ENCODE measurements at places on chromosomes 3 and 15.
A peak's percentile ranks its signal among the peaks of the same experiment; 100 is the strongest.

DNA sequence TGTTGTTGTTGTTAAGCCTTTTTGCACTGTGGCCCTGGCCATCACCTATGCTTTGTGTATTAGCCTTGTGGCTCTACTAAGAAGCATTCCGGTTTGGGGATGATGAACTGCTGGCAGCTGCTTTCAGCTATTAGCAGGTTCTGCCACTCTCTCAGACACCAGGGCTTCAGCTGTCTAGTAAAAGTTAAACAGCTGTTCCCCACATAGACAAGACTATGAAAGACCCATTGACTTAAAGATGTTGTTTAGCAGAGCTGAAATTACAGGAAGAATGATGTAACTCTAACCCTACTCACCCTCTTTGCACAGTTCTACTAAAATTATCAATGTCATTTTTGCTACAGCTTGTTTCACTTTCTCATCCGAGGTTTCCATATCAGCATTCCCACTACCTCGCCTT lies 131.2 kb upstream of the CGNL1 start:
- DNase-seq: no peak

DNA sequence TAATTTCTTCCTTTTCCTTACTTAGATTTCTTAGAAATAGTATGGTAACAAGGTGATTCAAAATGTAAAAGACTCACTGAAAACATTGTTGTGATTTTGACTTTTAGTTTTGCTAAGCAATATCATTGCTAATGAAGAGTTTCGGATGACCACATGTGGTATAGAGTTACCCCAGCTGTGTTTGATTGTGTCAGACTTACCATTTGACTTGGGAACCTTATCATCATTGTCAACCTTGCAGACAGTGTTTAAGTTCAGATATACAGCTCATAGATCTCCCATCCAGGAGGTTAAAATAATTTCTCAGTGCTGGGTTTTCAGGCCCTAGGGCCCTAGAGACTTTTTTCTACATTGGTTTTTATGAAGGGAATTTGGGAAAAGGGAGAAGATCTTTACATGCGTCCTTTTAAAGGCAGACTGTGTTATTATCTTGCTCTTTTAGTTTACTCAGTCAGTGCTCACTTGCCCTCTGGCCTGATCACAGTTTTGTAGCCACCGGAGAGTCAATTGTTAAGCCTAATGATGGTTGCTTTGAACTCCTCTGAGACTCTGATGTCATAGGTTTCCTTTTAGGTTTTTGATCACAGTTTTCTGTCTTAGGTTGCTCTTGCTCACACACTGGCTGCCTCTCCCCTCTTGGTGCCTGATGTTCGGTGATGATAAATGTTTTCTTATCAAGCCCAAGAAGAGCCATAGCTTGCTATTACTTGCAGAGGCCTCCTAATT lies 133.5 kb upstream of the ZPLD1 start:
- DNase-seq: no peak

DNA sequence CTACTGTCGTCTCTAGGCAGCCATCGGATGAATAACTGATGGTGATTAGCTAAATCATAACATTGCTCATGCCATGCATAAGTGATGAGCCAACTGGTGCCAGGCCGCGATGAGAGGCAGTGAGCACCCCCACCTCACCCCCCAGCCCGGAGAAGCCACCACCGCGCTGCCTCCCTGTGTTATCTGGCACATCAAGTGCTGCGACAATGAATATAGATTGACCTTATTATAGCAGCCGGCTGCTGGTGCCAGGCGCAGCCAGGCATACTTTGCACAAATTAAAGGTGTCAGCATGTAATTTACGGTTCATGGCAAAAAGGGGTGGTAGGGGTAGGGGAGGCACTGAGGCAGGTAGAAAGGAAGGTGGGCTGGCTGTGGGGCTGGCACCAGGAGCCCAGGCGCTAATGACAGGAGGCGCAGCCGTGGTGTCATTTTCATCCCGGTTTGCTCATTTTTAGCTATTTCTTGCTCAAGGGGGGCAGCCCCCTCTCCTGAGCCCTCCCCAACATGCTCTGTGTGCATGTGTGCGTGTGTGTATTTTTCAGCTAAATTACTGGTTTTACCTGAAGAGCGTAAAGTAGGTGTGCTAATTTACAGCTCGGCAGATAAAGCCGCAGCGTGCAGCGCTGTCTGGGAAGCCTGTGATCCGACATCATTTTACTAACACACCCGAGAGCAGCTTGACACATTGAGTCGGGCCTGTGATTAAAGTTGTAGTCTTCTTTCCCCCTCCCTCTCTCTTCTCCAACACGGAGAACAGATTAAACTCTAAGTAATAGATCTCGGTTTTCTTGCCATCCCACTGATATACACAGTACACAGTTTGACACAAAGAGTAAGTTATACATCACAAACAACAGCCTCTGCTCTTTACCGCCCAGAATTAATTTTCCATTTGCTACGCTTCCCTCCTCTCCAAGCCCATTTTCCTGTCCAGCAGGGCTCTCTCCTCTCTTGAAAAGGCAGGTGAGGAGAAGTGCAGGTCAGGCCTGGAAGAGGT lies 212.3 kb downstream of the RPLP1 start:
- DNase-seq: no peak

DNA sequence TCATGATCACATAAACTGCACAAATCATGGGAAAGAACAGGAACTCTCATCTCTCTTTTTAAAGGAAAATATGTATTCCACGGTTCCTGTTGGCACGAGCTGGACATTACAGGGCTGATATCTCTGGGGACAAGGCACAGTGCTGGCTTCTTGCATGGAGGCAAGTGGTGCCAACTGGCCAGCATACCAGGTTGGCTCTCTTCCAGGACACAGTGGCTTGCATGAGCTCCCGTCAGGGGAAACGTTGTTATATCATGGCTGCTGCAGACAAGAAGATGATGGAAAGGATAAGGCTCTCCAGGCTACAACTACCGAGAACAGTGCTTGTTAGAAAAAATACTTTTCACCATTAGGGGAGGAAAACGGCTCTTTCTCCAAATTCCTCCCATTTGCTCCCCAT lies 283.9 kb downstream of the RORA start:
- no peak for DNase-seq

DNA sequence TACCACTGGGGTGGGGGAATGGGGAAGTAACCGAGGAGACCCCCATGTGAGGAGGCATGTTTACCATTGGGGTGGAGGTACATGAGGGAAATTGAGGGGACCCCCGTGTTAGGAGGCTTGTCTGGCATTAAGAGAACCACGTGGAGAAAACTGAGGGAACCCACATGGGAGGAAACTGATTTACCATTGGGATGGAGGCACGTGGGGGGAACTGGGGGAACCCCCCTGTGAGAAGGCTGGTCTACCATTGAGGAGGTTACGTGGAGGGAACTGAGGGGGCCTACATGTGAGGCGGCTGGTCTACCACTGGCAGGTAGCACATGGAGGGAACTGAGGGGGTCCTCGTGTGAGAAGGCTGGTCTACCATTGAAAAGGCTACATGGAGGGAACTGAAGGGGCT lies 159.4 kb downstream of the FBLN2 start:
- DNase-seq: no peak

- DNase-seq: no peak
Measured at GRCh38 chr3:108822123-108822897, at the start of gene TRAT1. Gene TRAT1, plus strand, starts transcription at chr3:108822786. Its CDS starts 142 bp downstream, at chr3:108822928.

- DNase-seq: no peak
Measured at GRCh38 chr3:47536221-47536891, 22.8 kb upstream of the ELP6 start.

GRCh38 chr3:136835089-136835812 lies 16.3 kb downstream of the SLC35G2 start:
- no peak for DNase-seq

GRCh38 chr15:48318131-48318530 lies 13.1 kb upstream of the DUT start:
- DNase-seq: no peak

GRCh38 chr3:172635588-172635987 lies 75.3 kb downstream of the NCEH1 start:
- DNase-seq: no peak

DNA sequence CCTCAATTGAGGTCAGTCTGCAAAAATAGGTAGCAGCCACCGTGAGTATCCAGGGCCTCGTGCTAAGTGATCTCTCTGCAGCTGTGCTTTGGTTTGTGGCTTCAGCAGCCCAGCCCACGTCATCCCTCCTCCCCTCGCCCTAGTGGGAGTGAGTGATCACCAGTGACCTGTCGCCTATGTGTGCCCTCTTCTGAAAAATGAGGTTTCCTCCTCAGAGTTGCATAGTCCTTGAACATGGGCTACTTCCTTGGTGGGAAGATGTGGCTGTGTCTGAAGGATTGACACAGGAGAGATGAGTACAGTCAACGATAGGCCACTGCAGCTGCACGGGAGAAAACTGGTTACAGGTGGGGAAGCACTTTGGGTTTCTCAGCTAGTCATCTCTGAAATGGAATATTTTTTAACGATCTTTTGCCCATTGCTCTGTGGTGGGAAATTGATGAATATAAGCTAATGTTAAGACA lies 144.8 kb upstream of the BHLHE40 start:
- no peak for DNase-seq

DNA sequence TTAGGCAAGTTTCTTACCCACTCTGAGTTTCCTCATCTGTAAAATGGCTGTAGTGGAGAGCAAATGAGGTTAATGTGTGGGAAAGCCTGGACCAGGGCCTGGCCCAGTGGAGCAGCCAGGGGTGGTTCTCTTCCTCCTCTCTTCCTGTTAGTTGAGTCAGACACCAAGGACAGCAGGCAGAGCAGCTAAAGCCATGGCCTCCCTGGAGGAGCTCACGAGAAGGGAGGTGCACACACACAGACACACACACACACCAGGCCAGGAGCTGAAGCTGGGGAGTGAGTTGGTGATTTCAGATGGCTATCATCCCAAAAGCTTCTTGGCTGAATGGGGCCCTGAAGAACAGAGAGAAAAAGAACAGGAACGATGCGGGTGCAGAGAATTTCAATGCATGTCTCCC lies 33.2 kb upstream of the TSPAN3 start:
- no peak for DNase-seq

DNA sequence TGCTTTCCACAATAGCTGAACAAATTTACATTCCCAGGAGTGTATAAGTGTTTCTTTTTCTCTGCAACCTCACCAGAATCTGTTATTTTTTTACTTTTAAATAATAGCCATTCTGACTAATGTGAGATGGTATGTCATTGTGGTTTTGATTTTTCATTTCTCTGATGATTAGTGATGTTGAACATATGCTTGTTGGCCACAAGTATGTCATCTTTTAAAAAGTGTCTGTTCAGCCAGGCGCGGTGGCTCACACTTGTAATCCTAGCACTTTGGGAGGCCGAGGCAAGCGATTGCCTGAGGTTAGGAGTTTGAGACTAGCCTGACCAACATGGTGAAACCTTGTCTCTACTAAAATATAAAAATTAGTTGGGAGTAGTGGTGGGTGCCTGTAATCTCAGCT lies 619.3 kb downstream of the SI start:
- DNase-seq: no peak

- no peak for DNase-seq
Measured at GRCh38 chr3:48750856-48751255, 33.8 kb upstream of the IP6K2 start.

GRCh38 chr3:58192069-58192468 lies 18.7 kb downstream of the DNASE1L3 start:
- no peak for DNase-seq

- DNase-seq: no peak
Measured at GRCh38 chr15:61227950-61228936, 859 bp downstream of the RORA start.

GRCh38 chr3:126982126-126982470 lies 817 bp upstream of the PLXNA1 start:
- peak; percentile 41 for DNase-seq

- DNase-seq: no peak
Measured at GRCh38 chr3:13536832-13537231, 12.1 kb upstream of the FBLN2 start.
